ENCODE measurements at places on chromosomes 1 and 21. TPM values are rescaled to one million over a fixed set of nuclear protein-coding genes. Genes with fewer than 3 reads are reported as not detected.
A peak's percentile ranks its signal among the peaks of the same experiment; 100 is the strongest.

GRCh38 chr1:234139966-234140365 lies 233.3 kb upstream of the COA6 start:
- no peak for DNase-seq

DNA sequence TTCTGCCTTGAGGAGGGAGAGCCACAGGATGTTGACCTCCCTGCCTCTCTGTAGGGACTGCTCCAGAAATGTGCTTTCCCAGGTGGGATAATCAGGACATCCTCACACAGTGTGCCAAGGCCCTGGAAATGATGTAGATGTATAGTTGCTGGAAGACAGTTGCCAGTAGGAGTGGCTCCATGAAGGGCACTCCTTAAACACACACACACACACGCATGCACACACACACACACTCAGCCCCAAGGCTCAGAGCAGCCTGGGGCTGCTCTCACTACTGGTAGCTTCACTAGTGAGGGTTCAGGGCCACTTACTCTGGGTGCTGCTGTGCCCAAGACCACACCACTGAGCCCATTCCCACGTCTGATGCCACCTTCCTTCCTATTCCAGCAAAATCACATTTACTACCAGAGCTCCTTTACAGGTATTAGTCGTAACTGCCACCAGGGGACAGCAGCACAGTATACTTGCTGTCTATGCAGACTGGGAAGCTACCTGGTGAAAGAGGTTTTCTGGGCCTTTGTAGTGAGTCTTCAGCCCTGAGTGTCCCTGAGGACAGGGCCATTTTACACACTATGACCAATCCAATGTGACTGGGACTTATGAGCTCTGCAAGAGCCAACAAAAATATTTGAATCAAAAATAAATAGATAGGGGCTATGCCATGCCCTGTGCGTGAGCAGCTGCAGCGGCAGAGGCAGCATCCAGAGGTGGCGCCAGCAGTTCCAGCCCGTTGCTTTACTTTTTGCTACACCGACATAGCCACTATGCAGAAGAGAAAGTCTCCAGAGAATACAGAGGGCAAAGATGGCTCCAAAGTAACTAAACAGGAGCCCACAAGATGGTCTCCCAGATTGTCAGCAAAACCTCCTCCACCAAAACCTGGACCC lies 15.0 kb downstream of the CRNN start:
- no peak for DNase-seq

DNA sequence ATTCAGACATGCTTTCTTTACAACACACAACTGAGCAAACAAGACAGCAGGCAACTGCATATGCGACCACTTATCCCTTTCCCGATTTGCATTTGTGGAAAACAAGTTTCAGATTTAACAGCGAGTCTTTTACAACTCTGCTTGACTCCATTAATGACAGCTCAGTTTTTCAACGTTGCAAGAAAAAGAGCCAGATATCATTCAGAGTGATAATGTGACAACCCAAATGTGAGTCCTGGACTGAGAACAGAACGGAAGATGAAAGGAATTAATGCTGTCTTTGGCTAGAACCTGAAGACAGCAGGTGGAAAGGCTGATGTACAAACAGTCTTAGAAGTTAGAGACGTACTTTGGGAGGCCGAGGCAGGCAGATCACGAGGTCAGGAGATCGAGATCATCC lies 83.0 kb upstream of the C8B start:
- DNase-seq = no peak

GRCh38 chr1:76144247-76144646 lies 69.7 kb downstream of the ST6GALNAC3 start:
- no peak for DNase-seq

DNA sequence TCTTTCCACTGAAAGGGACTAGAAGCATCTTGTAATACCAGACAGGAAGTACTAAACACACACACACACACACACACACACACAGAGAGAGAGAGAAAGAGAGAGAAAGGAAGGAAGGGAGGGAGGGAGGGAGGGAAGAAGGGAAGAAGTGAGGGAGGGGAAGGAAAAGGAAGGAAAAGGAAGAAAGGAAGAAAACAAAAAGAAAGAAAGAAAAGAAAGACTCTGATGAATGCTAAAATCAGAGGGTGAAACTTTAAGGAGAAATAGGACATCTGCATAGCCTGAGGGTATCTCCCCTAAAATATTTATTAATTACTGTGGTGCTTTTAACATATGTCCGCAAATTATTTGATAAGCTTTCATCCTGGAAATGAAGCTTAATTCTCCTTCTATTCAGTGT lies 10.6 kb downstream of the TRIT1 start:
- no peak for DNase-seq

DNA sequence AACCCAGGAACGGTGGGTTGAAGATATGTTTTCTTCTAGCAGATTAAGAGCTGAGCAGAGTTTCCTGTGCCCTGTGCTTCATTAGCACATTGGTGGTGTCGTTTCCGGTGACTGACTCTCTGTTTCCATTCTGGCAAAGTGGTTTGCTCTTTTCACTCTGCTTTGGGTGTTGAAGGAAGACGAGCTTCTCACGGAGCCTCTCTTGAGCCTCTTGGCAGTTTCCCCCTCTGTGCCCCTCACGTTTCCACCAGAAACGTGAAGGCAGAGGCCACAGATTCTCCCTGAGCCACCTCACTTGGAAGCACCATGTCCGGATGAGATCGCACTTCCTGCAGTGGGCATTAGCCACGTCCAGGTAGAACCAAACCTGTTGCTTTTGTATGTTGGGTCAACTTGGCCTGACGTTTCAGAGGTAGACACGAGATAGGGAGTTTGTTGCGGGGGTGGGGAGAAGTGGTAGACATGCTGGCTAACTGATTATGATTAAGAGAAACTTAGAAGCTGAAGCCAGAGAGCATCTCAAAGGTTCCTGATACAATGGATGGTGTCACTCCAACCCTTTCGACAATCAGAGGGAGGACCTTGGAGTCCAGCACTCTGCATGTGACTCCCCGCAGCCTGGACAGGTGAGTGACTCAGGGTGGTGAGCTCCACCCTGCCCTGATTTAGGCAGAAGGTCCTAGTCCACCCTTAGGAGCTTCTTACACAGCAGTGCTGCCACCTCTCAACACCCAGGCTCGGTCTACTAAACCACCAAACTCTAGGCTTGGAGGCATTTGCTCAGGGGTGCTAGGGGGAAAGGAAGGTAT lies at the start of gene LAX1:
TSS of gene LAX1 (plus strand) at position 155 of the 809 bp plus-strand sequence. CDS start at position 538, 383 bp downstream.
- DNase-seq = no peak

DNA sequence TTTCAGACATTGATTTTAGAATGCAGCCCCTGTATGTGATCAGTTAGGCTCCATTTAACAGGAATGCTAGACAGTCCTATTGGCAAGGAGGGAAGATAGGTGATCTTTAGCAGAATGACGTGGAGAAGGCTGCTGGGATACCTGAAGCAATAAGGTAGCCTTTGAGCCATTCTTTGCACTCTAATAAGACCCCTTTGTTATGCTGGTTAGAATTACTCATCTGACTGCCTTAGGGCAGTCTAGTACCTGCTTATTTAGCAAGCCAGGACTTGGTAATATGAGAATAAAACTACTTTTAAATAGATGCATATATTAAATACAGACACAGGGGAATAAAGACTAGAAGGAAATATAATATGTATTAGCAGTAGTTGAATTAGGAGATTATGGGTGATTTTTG lies 29.1 kb downstream of the NGF start:
- no peak for DNase-seq

DNA sequence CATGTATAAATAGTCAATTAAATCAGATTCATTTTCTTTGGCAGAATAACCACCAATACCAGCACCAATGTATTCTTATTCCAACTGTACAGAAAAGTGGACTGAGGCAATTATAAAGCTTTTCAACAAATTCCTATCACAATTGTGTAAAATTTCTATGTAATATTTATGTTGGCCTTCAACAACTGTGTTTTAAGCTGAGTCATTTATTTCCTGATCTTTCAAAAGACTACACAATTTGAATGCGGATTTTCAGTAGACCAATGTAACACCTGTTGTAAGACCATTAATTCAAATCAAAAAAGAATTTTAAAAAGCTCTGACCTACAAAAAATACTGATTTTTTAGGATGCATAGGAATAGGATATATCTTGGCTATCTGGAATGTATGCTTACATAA lies 25.5 kb downstream of the GPATCH2 start:
- no peak for DNase-seq

DNA sequence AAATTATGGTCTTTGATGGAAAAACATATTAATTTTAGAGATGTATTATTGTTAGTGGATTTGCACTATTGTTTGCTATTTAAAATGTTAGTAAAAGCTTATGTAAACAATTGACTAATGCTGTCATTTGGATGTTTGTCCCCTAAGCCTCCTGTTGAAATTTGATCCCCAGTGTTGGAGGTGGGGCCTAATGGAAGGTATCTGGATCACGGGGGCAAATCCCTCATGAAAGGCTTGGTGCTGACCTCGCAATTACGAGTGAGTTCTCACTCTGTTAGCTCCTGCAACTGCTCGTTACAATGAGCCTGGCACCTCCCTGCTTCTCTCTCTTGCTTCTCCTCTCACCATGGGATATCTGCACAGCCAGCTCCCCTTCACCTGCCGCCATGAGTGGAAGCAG lies 14.3 kb downstream of the TMEM35B start:
- no peak for DNase-seq

- DNase-seq = no peak
Observed at GRCh38 chr1:179298952-179299351, 5.4 kb downstream of the SOAT1 start.

DNA sequence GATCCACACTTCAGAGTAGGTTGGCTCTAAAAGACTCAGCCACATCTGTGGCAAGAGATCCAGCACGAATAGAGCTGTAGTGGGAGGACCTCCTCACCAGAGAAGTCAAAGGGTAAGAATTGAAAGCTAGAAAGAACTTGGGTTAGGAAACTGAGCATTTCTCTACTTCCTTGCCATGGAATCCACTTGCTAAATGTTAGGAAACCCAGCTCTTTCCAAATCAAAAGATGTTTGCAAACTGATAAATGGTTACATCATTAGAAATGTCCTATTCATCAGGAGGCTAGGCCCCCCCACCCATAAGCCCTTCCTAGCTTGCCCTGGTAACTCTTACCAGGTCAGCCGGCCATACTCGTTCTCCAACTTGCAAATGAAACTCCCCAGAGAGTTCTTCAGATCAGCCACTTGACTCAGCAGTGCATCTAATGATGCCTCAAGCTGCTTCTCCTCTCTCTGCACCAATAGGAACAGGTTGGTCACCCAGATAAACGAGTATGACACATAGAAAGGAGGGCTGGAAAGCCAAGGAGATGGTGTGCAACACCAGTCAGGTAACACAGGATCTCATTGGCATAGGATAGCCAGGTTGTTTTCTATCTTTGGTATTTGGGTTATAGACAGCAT lies 1.5 kb downstream of the MED8 start:
- no peak for DNase-seq

GRCh38 chr1:44239331-44239960 lies 26.2 kb downstream of the DMAP1 start:
- no peak for DNase-seq

- no peak for DNase-seq
Observed at GRCh38 chr1:112458756-112459155, 50.0 kb upstream of the WNT2B start.

- no peak for DNase-seq
Observed at GRCh38 chr1:218965821-218966220, 207.9 kb upstream of the LYPLAL1 start.

DNA sequence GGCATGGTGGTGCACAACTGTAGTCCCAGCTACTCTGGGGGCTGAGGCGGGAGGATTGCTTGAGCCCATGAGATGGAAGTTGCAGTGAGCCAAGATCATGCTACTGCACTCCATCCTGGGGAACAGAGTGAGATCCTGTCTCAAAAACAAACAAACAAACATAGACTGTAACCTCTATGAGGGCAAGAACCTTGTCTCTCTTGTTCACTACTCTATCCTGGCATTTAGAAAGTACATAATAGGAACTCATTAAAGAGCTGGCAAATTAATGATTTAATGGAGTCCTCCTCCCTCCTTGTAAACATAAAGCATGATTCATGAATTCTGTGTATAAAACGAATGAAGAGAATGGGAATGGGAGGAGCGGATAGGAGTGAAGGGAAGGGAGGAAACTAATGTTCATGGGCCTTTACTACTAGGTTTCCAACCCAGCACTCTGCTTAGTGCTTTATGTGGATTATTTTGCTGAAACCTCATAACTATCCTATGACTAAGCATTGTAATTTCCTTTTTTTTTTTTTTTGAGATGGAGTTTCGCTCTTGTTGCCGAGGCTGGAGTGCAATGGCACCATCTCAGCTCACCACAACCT lies 8.6 kb downstream of the LMOD1 start:
- DNase-seq = no peak

GRCh38 chr1:110033421-110033820 lies 1.0 kb upstream of the STRIP1 start:
- no peak for DNase-seq

GRCh38 chr1:205255941-205256780 lies 28.4 kb downstream of the TMCC2 start:
- peak; percentile 88 for DNase-seq

DNA sequence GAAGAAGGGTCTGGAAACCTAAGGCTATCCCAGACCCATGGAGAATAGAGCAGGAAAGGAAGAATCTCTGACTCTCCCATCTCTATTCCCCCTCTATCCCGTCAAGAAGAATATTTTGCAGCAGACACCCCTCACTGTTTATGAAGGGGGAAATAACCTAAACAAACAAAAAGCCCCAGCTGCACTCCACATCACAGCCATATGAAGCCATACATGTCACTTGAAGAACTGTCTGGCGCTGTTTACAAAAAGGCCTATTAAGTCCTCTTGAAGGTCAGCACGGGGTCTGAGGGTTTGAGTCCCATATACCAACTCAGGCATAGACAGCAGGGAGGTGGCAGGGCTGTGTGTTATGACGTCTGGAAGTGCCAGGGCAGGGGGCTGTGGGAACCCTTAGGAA lies 31.4 kb downstream of the TRABD2B start:
- DNase-seq = no peak

- no peak for DNase-seq
Observed at GRCh38 chr1:151113877-151114276, 32.6 kb downstream of the SEMA6C start.

DNA sequence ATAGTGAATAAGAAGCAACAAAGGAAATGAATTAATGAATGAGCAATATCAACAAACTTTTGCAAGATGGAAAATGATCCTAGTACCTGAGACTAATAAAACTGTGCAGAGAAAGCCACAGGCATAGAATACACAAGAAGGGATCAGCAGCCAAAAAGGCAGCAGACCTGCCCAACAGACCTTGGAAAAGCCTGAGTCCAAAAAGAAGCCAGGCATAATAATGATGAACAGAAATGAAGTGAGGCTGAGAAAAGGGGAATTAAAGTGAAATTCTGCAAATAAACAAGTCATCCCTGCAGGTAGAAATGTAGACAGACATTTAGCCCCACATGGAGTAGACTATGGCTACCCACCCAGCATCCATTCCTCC lies 10.3 kb upstream of the PHTF1 start:
- no peak for DNase-seq

- DNase-seq = no peak
Observed at GRCh38 chr21:32934829-32935228, 90.9 kb upstream of the OLIG2 start.

The HMGCS2 gene
- total RNA-seq = 938 TPM

The PLA2G2F gene
- not detected for total RNA-seq

The KHDC4 gene
- total RNA-seq = 17.0 TPM

The RGS5 gene
- total RNA-seq = 5.1 TPM

The LYPD8 gene
- total RNA-seq = not detected

The CTH gene
- total RNA-seq = 32.3 TPM

The PRAMEF7 gene
- not detected for total RNA-seq

The KNCN gene
- total RNA-seq = not detected

The DCST1 gene
- not detected for total RNA-seq

The FAM163A gene
- 0.12 TPM for total RNA-seq

The A3GALT2 gene
- not detected for total RNA-seq

The TAS1R1 gene
- total RNA-seq = not detected

The PLA2G2D gene
- total RNA-seq = not detected

The C1orf87 gene
- not detected for total RNA-seq

The DNAJC6 gene
- 2.1 TPM for total RNA-seq

The CFHR2 gene
- 317 TPM for total RNA-seq

The CHD5 gene
- total RNA-seq = not detected

The TDRD10 gene
- 1.3 TPM for total RNA-seq

The GRIK1 gene
- not detected for total RNA-seq

All from right lobe of liver (tissue), 6 donors.